Mesenchymal stem cell (in vitro differentiated cells and primary cell): ENCODE measurements at places on chromosomes 2 and 18.

DNA sequence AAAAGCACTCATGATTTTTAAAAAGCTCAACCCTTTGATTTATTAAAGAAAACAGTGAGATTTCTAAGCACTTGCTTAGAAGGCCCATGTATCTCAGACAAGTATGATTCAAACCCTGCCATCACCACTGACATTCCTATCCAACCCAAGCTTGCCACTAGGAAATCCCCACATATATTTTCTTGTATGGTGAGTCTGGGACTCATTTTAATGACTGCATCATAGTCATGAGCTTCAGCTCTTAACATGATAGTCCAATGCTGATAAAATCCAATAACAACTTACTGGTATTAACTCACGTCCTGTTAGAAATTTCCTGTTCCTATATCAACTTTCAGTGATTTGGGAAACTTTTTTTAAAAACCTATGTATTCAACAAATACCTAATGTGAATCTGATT, 39.4 kb upstream of the NCKAP5 start:
- DNase-seq, result peak; percentile 6

DNA sequence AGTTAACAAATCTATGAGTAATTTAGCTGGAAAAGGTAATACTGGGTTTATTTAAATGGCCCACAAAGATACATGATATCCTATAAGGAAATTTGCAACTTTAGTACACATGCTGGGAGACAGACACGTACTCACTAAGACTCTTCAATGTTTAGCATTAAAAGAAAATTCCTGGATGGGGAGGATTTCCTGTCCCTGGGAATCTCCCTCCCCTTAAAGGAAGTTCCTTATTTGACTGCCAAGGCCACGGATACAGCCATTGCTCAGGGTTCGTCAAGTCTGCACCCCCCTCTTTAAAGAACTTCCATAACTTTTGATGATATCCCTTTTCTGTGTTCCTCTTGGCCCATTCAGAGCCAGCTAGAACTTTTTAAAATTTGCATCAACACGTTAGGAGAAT, 267.6 kb downstream of the CD226 start:
- DNase-seq, result no peak

- DNase-seq, result no peak
Observed at GRCh38 chr18:3245185-3245564, 2.4 kb upstream of the MYL12A start.

DNA sequence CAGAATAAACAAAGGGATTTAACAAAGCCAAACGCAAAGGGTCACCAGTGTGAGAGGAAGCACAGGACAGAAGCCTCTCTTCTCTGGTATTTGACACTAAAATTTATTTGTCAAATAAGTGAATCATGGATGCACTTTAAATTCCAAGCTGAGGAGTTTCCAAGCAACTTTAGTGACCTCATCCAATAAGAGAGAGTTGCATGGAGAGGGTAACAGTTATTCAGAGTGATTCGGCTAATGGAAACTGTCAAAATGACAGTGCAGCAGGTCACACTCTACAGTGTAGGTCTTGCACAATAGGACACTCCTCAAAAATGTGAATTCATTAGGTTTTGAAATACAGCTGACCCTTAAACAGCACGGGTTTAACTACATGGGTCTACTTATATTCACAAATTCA, 103.9 kb upstream of the ACVR1C start:
- peak; percentile 79 for DNase-seq

DNA sequence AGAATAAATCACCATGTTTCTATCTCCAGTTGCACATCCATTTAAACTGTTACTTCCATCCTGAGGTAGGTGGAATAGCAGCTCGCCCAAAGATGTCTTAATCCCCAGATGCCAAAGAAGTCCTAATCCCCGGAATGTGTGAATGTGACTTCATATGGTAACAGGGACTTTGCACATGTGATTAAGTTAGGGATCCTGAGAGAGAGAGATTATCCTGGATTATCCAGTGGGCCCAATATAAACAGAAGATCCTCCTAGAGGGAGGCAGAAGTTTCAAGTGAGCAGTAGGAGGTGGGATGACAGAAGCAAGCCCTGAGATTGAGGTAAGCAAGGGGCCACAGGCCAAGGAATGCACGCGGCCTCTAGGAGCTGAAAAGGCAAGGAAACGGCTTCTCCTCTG, 19.8 kb downstream of the CREG2 start:
- DNase-seq, result no peak

- DNase-seq, result no peak
Observed at GRCh38 chr2:239378918-239379640, 21.7 kb downstream of the HDAC4 start.
